Stimulated activated CD8-positive, alpha-beta memory T cell treated with anti-CD3 and anti-CD28 coated beads, Interleukin-7, amount 100 ng/mL, for 1 hour (primary cell): ENCODE measurements at places on chromosomes 5 and 9.

DNA sequence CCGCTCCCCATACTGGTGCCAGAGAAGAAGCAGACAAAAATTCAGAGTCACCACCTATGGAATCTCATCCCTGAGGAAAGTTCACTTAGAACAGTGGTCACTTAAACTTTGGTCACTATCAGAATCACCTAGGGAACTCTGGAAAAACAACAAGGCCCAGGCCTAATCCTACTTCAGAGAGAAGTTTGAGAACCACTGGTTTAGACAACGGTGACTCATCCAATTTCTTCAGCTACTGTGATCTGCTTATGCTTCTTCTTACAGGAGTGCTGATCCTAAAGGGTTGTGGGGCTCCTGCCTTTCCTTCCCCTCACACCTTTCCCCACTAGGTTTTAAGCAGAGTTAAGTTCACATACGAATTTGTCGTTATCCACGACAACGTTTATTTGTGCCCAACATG lies 194.7 kb upstream of the KLF4 start:
- DNase-seq: no peak

DNA sequence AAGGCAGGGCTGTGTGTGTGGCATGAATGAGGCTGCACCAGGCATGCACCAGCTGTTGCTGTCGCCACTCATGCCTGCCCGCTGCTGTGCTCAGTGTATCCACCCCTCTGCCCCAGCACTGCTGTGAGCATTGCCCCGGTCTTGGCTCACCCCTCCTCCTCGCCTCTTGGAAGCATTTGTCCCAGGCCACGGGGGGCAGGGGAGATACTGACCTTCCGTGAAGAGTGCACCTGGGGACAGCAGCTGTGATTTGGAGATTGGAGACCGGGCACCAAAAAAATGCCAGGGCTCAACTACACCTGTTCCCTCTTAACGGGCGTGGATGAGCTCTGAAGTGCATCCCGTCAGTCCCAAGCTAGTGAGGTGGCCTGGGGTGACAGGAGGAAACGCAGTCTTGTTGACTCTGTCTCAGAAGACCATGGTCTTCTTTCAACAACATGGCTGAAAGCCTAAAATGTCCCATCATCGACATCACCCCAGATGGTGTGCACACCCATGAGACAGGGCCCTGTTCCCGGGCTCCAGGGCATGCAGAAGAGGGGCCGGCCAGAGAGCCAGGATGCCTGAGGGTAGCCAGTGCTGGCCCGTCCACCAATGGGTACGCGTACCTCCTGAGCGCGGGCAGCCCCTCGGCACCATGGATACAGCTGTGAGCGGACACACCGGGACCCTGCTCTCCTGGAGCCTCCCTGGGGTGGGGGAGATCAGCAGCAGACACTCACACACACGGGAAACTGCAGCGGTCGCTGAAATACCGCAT lies 115.8 kb downstream of the COL5A1 start:
- no peak for DNase-seq

DNA sequence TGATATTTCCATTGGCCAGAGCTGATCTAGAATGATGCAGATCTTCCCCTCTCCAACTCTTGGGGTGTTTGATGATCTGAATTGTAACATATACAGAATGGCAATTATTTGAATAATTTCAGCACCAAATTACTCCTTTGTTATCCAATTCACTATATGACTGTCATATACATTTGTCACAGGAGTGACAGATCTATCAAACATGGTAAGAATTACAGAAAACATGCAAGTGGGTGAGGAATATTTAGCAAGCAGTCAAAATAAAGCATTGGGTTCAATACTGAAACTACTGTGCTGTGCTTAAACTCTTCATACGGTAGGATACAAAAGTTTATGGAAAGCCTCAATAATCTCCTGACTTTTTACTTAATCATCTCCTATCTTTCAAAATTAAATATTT lies 8.8 kb downstream of the MPDZ start:
- DNase-seq: no peak

DNA sequence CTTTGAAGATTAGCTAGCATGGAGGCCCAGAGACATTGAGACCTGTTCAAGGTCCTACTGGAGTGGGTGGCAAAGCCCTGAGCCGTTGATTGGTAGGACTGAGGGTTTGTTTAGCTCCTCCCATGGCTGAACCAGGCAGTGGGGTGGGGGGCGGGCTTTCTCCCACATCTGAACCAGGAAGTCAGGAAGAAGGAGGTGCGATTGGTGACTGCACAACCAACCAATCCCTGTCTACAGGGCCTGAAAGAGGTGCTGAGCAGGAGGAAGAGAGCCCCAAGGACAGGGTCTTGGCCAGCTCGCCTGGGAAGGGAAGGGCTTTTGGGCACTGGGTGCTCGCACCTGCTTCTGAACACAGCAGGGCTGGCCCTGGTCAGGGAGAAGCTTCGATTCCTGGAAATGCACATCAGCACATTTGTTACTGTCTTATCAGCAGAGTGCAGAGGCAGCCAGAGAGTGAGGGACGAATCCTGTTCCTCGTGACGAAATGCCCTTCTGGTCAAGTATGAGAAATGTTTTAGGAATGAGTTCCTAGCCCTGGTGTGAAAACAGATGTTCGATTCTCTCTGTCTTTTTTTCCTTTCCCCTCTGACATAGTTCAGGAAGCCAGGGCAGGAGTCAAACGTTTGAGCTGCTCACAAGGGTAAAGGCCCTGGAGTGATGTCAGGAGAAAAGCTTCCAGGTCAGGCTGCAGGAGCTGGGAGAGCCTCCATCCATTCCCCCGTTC lies 294.8 kb upstream of the KLF4 start:
- no peak for DNase-seq

DNA sequence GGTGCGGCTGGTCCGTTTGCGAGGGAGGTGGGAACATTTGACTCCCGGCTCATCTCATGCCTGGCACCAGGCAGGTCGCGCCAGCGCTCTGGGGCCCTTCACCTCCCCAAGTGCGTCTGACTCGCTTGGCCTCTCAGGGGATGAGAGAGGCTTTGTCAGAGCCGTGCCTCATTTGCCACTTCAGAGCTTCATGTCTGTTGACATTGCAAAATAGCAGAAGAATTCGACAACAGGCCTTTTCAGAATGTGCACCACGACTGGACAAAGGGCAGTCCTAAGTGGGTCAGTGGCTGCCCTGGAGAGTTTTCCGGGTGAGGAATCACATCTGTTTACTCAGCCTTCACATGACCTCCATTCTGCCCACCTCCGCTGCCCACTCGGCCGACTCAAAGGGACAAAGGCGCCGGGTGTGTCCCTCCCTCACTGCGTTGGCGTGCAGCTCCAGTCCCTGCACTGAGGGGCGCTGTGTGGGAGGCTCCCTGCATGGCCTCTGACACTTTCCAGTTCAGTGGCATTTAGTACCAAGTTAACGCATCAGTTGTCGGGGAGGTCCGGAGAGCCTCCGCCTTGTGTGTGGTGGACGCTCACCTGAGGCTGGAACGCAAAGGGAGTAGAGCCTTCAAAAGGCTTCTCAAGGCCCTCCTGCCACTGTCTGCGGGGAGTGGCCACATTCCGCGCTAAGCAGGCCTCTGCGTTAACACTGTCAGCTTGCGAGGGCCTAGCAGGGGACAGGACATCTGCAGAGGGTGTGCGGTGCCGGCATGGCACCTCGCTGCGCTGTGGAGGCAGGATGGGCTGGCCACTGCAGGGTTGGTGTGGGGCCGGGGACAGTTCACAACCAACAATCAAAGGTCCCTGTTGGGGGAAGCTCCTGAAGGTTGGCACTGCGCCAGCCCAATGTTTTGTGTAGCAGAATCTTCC lies 171.5 kb downstream of the NXNL2 start:
- no peak for DNase-seq

DNA sequence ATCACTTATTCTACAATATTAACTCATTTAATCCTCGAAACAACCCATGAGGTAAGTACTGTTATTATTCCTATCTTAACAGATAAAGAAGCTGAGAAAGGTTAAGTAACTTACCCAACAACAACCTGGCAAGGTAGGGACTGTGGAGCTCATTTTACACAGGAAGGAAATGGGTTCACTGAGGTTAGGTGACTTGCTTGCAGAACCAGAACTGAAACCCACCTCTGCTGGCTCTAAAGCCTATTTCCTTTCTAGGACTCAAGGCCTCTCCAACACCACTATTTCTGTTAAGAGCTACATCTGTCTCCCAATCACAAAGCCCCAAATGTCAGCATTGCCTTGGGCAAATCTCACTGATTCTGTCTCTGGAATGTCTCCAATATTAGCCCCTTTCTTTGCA lies 38.9 kb upstream of the IFNK start:
- no peak for DNase-seq
